Activated T-cell treated with anti-CD3 and anti-CD28 coated beads for 48 hours (primary cell): ENCODE measurements at places on chromosomes 11 and 22.

- no peak for DNase-seq
Measured at GRCh38 chr22:24376586-24376985, 50.8 kb upstream of the ADORA2A start.

- DNase-seq, result no peak
Measured at GRCh38 chr11:120539667-120540369, 28.3 kb downstream of the GRIK4 start.

GRCh38 chr11:104713401-104713800 lies 184.9 kb downstream of the CASP12 start:
- DNase-seq, result no peak

DNA sequence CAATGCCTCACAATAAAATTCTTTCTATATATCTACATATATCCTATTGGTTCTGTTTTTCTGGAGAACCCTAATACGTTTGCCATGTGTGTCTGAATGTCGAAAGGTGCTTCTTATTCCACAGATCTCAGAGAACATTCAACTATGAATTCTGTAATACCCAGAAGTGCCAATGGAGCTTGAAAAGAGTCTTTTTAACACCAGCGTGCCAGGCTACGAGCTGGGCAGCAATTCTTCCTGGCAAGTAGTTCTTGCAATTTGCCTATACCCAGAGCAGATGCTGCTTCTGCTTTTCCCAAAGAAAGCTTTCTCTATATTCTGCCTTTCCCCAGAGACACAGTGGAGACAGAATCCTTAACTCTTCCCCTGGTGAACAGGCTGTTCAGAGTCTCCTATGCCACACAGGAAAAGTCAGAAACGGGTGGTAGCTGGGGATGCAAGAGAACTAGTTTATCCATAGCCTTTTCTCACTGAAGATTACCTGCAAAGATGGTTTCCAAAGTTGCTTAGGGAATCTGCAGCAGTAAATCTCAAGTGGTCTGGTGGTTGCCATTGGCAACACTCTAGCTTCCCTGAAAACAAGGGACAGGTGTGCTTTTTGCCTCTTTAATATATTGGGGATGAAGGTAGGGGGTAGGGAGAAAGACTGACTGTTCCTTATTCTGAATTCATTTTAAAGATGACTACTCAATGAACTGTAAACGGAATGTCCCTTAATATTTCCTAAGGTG lies 16.8 kb upstream of the PAFAH1B2 start:
- no peak for DNase-seq

- no peak for DNase-seq
Measured at GRCh38 chr11:9862981-9863380, 199.1 kb downstream of the SWAP70 start.
